Brain microvascular endothelial cell (primary cell): ENCODE measurements at places on chromosomes 16 and 17.

DNA sequence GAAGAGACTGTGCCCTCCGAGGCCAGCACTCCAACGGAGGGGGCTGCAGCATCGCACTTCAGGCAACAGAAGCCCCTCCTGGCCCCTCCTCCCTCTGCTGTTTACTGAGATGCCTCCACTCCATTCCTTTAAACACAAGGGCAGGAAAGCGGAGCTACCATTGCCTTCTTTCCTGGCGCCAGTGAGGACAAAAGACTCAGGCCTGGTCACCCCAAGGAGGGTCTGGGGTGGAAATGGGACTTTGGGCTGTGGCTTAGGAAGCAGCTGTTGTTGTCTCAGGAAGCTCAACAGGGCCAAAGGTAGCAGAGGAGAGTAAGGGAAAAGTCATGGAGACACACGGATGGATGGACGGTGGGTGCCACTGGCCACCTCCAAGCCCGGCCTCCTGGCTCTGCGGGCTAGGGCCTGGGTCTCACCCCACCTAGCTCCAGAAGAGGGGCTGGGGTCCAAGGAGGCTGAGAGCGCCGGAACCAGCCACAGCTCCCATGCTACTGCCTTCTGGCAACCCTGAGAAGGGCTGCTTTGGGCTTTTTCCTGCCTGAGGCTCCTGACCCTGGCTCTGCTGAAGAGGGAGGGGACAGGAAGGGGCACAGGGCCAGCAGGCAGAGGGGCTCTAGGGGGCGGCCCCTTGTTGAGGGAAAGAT is 11.1 kb downstream of the CD300LG start:
- DNase-seq = no peak

DNA sequence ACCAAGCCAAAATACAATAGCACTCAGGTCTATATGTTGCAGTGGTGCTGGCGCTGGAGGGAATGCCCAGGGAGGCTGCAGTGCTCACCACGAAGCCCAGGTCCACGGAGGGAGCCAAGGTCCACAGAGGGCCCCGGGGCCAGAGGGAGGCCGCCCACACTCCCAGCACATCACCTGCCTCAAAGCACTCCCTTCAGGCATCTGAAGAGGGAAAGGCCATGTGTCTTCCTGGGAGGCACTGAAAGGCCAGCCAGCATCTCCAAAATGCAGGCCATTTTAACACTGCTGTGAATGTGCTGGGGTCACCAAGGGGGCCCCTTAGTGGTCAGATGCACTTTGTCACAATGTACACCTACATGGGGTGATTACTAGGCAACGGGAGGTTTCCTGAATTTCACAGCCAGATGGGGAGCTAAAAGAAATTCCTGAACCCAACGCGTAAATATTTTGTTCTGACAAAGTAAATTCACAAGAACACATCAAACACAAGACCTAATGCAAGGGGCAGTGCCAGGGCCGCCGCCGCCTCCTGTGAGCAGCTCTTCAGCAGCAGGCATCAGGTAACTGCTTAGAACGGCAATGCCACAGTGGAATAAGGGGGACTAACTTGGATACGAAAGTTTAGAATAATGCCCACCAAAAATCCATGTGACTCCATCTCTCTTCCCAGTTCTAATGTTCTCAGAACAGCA is 42.8 kb downstream of the USP22 start:
- DNase-seq = no peak

- no peak for DNase-seq
These were observed at the start of gene FAM171A2 for GRCh38 chr17:44363613-44364159. TSS of gene FAM171A2 (minus strand) at chr17:44363853. CDS start at chr17:44363714, 139 bp downstream.

GRCh38 chr17:62741290-62741689 is 66.8 kb downstream of the MARCHF10 start:
- DNase-seq = no peak

DNA sequence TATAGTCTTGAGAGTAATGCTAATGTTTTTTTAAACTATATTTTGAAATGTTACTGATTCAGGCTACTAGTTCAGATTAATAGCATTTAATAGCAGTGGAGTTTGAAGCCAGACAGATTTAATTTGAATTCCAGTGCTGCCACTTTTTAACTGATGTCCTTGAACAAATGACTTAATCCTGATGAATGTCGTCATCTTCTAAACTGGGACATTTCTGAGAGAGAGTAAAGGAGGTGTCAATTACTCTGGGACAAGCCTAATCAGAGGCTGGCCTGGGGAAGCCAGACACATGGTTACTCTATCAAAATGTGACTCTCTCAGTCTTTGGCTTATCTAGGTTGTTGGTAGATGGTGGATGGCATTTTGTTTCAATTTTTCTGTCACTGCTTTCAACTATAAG is 246.7 kb downstream of the HS3ST3A1 start:
- no peak for DNase-seq

GRCh38 chr17:79595471-79595870 is 15.4 kb downstream of the RBFOX3 start:
- no peak for DNase-seq

- no peak for DNase-seq
These were observed 58.2 kb upstream of the DLX4 start for GRCh38 chr17:49910858-49911204.

GRCh38 chr16:84643180-84643583 is 5.1 kb upstream of the KLHL36 start:
- DNase-seq = peak; percentile 58
